Activated CD8-positive, alpha-beta T cell treated with anti-CD3 and anti-CD28 coated beads, Interleukin-2, amount 10 ng/mL, durations not matched to agents 7 days and 5 days (primary cell): ENCODE measurements at places on chromosomes 3 and 15.
A peak's percentile ranks its signal among the peaks of the same experiment; 100 is the strongest.

- DNase-seq: no peak
Observed at GRCh38 chr15:88428053-88428452, 39.1 kb downstream of the MRPL46 start.

GRCh38 chr15:92429378-92430068 lies 35.8 kb downstream of the ST8SIA2 start:
- DNase-seq: no peak

- DNase-seq: no peak
Observed at GRCh38 chr3:59609657-59610348, 560.0 kb upstream of the CFAP20DC start.

DNA sequence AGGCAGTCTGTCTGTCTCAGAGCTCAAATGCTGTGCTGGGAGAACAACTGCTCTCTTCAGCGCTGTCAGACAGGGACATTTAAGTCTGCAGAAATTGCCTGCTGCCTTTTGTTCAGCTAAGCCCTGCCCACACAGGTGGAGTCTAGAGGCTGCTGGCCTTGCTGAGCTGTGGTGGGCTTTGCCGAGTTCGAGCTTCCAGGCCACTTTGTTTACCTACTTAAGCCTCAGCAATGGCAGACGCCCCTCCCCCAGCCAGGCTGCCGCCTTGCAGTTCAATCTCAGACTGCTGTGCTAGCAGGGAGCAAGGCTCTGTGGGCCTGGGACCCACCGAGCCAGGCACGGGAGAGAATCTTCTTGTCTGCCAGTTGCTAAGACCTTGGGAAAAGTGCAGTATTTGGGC lies 25.0 kb upstream of the RPP14 start:
- no peak for DNase-seq

DNA sequence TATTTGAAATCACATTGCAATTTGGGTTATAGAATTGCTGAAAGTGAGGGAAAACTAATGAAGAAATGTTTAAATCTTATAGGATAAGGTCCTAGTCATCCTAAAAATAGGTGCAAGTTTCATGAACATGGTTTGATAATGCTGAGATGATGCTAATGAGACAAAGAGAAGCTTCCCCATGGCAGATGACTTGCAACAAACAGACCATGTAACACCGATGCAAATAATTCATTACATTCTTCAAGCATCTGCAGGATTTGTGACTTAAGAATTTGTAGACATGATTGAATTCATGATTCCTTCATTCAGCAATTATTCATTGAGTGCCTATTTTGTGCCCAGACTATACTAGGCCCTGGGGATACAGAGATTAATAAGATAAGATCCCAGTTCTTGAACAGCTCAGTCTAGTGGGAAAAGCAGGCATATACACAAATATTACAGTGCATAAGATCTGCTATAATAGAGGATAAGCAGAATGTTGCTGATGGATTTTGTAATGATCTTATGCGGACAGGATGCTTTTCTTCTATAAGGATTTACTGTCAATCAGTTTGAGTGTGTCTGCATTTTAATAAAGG lies 367.9 kb upstream of the GBE1 start:
- DNase-seq: no peak

GRCh38 chr3:45954306-45954705 lies 11.0 kb downstream of the CXCR6 start:
- no peak for DNase-seq

DNA sequence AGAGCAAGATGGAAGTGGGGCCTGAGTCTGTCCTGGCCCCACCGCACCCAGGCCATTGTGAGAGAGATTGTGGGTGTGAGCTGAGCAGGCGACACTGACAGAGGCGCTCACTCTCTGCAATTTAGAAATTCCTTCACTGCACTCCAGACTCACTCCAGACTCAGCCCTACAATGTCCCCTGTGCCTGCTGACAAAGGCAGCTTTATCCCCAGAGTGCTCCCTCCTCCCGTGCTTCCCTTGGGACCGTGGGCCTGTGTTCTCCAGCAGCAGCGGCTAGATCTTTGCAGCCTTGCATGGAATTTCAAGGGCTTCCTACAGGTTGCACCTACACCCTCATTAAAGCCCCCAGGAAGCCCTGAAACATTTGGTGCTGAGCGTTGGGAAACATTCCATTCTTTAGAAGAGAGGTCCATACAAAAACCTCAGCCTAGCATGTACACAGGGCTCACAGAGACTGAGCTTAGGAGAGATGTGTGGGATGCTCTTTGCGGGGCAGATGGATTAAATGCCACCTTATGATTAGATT lies 1.3 kb upstream of the IL16 start:
- no peak for DNase-seq

GRCh38 chr15:67361100-67361499 lies 106.5 kb downstream of the IQCH start:
- DNase-seq: no peak

DNA sequence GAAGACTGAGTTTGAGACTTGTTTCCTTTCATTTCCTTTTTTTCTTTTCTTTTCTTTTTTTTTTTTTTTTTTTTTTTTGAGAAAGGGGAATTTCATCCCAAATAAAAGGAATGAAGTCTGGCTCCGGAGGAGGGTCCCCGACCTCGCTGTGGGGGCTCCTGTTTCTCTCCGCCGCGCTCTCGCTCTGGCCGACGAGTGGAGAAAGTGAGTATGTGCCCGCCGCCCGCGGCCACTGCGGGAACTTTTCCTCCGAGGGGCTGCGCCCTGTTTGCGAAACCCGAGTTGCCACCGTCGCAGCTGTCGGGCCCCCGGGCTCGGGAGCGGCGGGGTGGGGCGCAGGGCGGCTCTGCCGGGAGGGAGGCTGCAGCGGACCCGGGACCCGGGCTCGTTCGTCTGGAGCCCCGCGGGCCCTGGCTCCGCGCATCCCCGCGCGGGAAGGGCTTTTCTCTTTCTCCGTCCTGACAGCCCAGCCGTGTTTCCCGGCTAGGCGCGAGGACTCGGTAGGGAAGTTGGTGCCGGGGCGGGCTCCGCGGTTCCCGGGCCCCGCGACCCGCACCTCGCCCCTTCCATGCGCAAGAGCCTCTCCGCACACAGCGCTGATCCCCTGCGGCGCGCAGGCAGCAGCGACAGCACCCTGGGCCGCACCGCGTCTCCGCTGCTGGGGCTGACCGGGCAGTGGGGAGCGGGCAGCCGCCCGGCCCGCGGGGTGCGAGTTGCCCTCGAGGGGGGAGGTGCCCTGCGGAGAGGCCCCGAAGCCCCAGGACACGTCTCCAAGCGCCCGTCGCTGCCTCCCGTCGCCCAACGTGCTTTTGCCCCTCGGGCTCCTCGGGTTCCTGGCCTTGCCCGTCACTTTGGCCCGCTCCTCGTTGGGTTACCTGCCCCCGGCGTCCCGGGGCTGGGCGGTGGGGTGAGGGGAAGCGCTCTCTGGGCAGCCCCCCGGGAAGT lies 1.4 kb downstream of the IGF1R start:
- peak; percentile 47 for DNase-seq

DNA sequence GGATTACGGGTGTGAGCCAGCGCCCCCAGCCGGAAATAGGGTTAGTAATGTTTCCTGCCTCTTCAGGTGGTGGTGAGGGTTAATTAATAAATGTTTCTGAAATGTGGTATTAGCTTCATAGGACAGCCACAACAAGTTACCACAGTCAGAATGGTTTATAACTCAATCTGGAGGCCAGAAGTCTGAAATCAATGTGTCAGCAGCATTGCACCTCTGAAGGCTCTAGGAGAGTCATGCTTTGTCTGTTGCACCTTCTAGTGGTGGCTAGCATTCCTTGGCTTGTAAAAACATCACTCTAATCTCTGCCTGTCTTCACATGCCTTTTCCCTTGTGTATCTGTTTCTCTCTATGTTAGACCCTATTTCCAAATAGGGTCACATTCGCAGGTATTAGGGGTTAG lies 7.8 kb upstream of the RPSA start:
- no peak for DNase-seq

- DNase-seq: no peak
Observed at GRCh38 chr3:76702676-76703075, 337.2 kb upstream of the ROBO2 start.
